Stimulated activated CD4-positive, alpha-beta T cell treated with anti-CD3 and anti-CD28 coated beads, Interleukin-1b, Interleukin-23, amount 100 ng/mL, for 1 hour (primary cell): ENCODE measurements at places on chromosomes 5 and 9.
A peak's percentile ranks its signal among the peaks of the same experiment; 100 is the strongest.

GRCh38 chr9:33447799-33448553 lies 583 bp upstream of the AQP3 start:
- DNase-seq = no peak

DNA sequence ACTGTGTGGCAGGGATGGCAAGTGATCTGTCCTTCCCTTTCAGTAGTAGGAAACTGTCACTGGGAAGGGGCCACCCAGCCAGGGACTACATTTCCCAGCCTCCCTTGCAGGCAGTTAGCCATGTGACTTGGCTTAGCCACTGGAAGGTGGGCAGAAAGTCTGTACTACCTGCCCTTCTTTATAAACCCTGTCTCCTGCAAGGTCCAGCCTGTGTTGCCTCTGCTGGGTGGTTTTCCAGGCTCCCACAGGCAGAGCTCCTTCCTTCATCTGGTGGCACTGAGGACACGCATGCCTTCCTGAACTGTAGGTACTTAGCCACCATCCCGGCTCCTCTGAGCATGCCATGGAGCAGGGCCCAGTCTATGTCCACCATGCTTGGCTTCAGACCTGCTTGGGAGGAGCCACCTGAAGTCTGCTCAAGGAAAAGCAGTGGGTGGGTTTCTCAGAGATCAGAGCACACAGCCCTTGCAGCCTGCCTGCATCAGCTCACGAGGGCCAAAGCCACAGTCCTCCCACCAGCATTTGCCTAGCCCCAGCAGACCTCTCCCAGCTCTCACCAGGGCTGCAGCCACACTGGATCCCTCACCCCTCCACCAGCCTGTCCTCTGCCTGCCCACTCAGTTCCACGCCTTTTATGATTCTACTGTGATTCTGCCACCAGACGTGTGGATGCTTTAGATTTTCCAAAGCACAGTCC lies 16.7 kb upstream of the SLC25A51 start:
- no peak for DNase-seq

GRCh38 chr9:127098916-127099553 lies 23.4 kb downstream of the ANGPTL2 start:
- DNase-seq = no peak

- DNase-seq = no peak
These were observed 58.8 kb upstream of the IGFBPL1 start for GRCh38 chr9:38482918-38483592.

DNA sequence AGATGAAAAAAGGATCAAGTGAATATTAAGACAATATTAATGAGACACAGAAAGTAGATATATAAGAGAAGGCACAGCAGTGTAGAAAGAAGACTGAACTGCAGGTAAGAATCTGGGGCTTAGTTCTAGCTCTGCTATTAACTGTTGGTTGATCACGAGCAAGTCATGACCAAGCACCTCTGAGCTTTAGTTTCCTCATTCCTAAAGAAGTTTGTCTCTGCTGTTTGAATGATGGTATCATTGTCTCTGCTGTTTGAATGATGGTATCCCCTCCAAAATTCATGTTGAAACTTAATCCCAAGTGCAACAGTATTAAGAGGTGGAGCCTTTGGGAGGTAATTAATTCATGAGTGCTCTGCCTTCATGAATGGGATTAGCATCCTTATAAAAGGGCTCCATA lies 2.5 kb upstream of the NME5 start:
- DNase-seq = no peak

- no peak for DNase-seq
These were observed 66.3 kb upstream of the SPINK5 start for GRCh38 chr5:147997486-147997885.

GRCh38 chr5:7146886-7147285 lies 249.1 kb upstream of the ADCY2 start:
- no peak for DNase-seq

- no peak for DNase-seq
These were observed 1.0 kb downstream of the DOCK8 start for GRCh38 chr9:215631-216155.

- DNase-seq = no peak
These were observed 153.2 kb downstream of the MELK start for GRCh38 chr9:36725777-36726356.

- DNase-seq = no peak
These were observed 62.3 kb downstream of the RAPGEF1 start for GRCh38 chr9:131677444-131678180.

DNA sequence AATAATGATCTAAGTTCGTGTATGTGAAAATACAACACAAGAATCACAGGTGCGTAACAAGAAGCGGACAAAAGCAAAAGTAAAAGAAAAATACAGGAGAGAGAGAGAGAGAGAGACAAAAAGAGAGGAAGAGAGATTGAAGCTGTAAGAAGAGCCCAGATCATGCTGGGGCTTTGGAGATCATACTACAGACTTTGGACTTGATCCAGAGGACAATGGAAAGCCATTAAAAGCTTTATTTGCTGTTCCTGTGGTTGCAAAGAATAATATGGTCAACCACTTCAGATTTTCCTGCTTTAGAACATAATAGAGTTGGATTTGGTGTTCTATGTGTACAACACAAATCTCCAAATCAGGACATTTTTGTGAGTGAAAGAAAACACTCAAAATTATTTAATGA lies 561.4 kb downstream of the CAAP1 start:
- no peak for DNase-seq

DNA sequence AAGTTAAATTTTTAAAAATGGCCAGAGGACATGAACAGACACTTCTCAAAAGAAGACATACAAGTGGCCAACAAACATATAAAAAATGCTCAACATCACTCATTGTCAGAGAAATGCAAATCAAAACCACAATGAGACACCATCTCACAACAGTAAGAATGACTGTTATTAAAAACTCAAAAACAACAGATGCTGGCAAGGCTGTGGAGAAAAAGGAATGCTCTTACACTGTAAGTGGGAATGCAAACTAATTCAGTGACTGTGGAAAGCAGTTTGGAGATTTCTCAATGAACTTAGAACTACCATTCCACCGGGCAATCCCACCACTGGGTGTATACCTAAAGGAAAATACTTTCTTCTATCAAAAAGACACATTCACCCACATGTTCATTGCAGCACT lies 168.5 kb upstream of the PIK3R1 start:
- no peak for DNase-seq

DNA sequence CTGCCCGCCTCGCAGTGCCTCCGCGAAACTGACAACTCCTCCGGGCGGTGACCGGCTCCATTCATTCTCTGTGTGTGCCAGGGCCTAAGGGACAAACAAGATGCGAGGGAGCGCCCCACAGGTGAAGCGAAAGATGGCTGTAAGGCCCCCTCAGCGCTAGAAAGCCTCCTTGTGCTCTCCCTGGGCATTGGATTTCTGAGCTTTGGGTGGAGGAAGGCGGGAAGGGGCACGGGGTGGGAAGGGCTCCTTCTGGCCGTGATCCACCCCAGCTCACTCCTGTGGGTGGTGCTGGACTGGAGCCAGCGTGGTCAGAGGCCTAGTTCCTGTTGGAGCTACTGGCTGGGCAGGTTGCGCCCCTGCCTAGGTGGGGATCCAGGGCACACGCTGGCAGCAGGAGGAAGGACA lies 943 bp downstream of the GALNT12 start:
- no peak for DNase-seq

- peak; percentile 50 for DNase-seq
These were observed 12.7 kb upstream of the TDRD7 start for GRCh38 chr9:97398999-97399758.

GRCh38 chr5:170913573-170913972 lies 51.8 kb downstream of the RANBP17 start:
- DNase-seq = no peak

DNA sequence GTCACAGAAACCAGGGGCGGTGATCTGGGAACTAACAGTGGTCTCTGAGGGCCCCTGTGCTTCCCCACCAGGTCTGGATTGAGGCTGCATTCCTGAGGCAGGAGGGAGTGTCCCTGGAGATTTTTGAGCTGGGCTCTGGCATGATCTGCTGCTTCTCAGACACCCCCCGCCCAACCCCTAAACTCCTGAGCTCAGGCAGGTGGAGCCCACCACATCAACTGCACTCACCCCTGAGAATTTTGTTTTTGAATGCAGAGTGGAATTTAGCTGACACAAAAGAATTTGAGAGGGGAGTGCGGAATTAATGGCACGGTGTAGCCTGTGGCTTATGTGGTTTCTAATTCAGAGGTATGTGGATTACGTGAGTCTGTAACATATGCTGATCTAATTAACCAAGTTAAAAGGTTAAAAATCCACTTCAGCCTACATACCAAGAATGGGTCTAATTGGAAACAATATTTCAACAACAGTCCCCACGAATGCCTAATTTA lies 23.9 kb upstream of the CTSL start:
- DNase-seq = no peak
